ENCODE measurements at places on chromosomes 3 and 15.

- peak; percentile 21 for DNase-seq
Observed at GRCh38 chr15:101641894-101642293, 10.3 kb downstream of the TM2D3 start.

DNA sequence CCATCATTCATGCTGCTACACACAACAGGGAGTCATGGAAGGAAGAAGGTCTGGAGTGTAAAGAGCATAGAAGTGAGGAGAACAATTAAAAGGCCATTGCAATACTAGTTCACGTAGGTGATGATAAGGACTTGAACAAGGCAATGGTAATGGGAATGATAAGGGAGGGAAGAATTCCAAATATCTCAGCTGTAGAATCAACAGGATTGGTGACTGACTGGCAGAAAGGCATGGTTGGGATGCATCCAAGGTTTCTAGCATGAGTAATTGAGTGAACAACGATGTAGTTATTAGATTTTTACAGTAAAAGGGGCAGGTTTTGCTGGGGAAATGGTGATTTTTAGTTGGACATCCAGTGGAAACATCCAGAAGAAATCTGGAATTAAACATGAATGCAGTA, 2.4 kb upstream of the SEC62 start:
- no peak for DNase-seq

GRCh38 chr3:18403061-18403460, 22.1 kb downstream of the SATB1 start:
- DNase-seq = no peak

- no peak for DNase-seq
Observed at GRCh38 chr3:188244395-188244861, 90.5 kb downstream of the LPP start.

GRCh38 chr3:148998297-148998696, 7.0 kb downstream of the GYG1 start:
- DNase-seq = no peak

- no peak for DNase-seq
Observed at GRCh38 chr3:13963137-13963886, 83.4 kb upstream of the WNT7A start.

DNA sequence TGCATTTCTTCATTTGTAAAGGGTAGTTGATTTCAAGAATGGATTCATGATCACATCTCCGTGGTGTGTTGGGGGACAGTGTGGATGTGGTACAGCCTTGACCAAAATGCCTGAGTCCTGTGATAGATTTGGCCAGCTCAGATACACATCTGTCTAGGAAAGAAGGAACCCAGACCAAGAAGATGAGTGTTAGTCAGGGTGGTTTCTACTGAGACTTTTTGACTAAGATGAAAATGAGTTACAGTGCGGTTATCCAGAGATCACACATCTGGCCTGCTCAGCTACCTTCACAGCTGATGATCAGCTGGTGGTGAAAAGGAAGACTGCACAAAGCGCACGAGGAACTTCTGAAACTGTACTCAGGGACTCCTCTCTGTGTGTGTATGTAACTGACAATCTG, 68.0 kb downstream of the FNDC3B start:
- DNase-seq = no peak

DNA sequence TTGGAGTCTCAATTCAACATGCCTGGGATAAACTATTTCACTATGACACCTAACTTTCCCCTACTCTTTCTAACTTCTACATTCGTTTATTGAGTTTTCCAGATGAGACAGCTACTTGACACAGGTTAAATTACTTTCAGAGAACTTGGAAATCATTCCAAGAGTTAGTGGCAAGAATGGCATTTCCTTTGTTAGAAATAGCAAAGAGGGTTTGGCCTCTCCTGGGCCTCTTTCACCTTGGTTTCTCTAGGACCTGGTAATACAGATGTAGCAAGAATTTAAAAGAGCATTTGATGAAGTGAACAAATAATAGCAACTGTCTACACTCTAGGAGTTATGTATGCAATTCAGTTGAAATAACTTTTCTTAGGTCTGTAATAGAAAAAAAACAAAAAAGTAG, 748.9 kb downstream of the MECOM start:
- no peak for DNase-seq

DNA sequence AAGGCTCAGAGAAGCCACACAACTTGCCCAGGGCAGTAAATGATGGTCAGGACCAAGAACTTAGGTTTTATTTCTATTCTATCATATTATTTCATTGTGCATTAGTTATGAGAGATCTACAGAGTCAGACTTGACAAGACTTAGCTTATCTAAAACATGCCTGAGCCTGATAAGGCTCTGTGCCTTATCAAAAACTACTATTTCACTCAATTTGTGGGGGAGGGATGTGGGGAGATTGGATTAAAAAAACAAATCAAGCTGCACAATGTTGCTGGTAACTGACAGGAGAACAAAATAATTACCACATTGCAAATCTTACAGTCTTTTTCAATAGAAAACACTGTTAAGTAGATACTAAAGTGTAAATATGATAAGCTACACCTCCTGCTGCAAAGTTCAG, 16.0 kb downstream of the HACD2 start:
- DNase-seq = no peak

DNA sequence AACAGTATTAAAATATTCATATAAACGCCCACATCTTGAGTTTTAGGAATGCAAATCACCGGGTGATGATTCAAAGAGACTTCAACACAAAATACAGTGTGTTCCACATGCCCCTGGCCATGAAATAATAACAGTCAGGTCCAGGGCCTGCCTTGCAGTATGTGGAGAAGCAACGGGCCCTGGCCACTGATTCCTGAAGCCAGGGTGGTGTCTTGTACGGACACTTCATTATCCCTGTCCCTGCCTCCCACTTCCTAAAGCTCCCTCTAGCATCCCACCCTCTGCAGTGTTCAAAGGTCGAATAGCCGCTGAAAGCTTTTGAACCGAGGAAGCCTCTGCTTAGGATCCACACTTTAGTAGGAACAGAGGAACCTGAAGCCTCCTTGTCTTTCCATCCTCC, 50.4 kb upstream of the PCSK6 start:
- no peak for DNase-seq

DNA sequence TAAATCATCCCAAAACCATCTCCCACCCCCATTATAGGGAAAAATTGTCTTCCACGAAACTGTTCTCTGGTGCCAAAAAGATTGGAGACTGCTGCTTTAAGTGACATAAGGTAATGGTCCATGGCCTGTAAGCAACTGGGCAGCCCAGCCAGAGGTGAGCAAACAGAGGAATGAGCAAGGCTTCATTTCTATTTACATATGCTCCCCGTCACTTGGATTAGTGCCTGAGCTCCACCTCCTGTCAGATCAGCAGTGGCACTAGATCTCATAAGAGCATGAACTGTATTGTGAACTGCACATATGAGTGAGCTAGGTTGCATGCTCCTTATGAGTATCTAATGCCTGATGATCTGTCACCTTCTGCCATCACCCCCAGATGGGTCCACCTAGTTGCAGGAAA, 1159.8 kb upstream of the ALCAM start:
- DNase-seq = no peak

DNA sequence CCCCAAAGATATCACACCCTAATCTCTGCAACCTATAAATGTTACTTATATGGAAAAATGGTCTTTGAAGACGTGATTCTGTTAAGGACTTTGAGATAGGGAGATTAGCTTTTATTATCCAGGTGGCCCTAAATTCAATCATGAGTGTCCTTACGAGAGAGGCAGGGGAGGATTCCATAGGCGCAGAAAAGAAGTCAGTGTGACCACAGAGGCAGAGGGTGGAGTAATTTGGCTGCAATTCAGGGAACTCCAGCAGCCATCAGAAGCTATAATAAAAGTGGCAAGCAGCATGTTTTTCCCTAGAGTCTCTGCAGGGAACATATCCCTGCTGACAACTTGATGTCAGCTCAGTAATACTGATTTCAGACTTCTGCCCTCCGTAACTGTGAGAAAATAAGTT, 315.2 kb upstream of the ROBO2 start:
- DNase-seq = no peak

GRCh38 chr15:63191895-63192618, 2.7 kb downstream of the RAB8B start:
- peak; percentile 30 for DNase-seq

DNA sequence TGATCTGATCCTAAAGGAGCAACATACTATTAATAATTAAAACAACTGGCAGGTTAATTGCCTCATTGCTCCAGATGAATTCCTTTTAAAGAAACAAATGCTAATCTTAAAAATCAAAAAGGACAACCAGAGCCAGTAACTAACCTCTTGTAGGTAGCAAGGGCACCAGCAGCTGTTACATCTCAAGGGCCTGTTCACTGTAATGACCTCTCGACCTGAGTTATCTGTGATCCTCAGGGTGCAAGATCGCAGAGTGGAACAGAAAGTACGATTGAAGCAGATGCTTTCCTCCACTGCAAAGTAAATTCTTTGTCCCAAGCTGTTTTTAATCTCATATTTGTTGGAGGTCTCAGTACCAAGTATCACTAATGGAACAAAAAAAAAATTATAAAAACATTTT, 11.4 kb downstream of the PLSCR5 start:
- no peak for DNase-seq

- no peak for DNase-seq
Observed at GRCh38 chr3:54309601-54310000, 187.2 kb downstream of the CACNA2D3 start.

GRCh38 chr3:74080056-74080461, 455.3 kb upstream of the PDZRN3 start:
- no peak for DNase-seq

GRCh38 chr3:63571682-63572081, 80.8 kb upstream of the SNTN start:
- DNase-seq = no peak

DNA sequence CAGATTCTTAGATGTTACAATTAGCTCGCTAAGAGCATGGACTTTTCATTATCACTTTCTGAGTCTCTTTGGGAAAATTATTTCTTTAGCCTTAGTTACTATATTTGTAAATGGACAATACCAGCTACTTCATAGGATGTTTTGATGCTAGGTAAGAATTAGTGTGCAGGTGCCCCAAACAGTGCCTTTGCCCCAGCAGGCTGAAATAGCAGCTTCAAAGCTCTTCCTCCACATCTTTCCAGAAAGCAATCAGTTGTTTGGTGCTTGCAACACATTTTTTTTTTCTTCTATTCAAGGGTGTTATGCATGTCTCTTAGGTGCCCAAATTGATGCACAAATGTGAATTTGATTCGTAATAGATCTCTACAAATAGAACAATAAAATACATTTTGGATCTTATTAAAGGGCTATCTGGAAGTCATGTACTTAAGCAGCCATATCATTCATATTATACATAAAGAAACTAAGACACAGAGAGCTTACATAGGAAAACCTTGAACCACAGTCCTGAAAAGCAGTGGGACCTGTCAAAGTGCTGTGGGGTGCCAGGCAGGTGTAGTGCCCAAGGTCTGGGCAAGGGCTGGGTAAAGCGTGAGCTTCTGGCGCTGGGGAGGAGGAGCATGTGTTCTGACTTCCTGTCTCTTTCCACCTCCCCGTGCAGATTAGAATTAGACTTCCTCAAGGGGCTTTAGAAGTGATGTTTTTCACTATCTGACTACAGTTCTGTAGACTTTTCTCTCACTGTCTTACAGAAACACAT, 62.9 kb downstream of the FNDC3B start:
- DNase-seq = peak; percentile 7

GRCh38 chr3:114877378-114878113, 269.5 kb downstream of the ZBTB20 start:
- DNase-seq = no peak

Measured in activated CD4-positive, CD25-positive, alpha-beta regulatory T cell treated with anti-CD3 and anti-CD28 coated beads, Interleukin-2, amount 50 U/mL, for 16 hours (primary cell).